Activated CD8-positive, alpha-beta memory T cell treated with anti-CD3 and anti-CD28 coated beads, Interleukin-2, amount 50 U/mL, for 48 hours (primary cell): ENCODE measurements at places on chromosomes 5 and 9.

GRCh38 chr9:77763566-77763965 lies 115.4 kb upstream of the GNA14 start:
- DNase-seq = no peak

DNA sequence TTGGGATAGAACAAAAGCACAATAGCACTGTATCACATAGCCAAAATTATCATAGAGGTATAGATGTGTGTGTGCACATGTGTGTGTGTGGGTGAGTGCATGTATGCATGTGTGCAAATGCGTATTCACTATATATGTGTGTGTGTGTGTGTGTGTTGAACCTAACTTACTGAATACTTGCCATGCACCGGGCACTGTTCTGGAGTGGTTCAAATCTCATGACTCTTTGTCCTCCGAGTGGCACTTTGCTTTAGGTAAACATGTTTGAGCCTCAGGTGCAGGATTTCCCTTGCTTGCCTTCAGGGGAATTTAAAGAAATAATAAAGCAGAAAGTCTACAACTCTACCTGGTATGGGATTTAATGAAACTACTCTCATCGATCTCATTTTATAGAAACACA lies 183.5 kb upstream of the GDNF start:
- DNase-seq = no peak

GRCh38 chr9:23938908-23939307 lies 112.9 kb upstream of the ELAVL2 start:
- no peak for DNase-seq

DNA sequence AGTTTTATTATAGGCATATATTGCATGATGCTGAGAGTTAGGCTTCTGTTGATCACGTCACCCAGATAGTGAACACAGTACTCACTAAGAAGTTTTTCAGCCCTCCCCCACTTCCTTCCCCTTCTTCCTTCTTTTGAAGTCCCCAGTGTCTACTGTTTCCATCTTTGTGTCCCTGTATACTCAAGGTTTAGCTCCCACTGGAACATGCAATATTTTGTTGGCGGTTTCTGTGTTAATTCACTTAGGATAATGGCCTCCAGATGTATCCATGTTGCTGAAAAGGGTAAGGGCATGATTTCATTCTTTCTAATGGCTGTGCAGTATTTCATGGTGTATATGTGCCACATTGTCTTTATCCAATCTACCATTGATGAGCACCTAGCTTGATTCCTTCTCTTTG lies 764.3 kb downstream of the MTRR start:
- no peak for DNase-seq

GRCh38 chr5:95866435-95867040 lies 44.0 kb upstream of the GLRX start:
- no peak for DNase-seq

DNA sequence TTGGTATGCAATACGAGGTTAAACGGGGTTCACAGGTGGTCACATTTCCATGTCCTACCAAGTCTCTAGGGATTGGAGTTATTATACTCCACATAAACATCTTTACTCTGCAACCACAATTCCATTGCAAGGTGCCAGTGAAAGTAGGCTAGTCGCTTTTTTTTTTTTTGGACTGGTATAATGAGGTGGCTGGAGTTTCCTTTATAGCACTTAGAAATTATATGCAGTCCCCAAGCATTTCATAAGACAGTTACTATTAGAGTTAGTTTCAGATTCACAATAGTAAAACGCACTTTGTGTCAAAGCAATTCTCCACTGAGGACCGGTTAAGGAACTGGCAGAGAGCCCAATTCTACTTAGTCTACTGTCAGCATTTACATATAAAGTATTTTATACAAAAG lies 1.4 kb downstream of the MEF2C start:
- no peak for DNase-seq

- DNase-seq = no peak
Observed at GRCh38 chr5:74576941-74577456, 63.5 kb downstream of the ENC1 start.

- no peak for DNase-seq
Observed at GRCh38 chr5:94499806-94500205, 118.6 kb downstream of the KIAA0825 start.

DNA sequence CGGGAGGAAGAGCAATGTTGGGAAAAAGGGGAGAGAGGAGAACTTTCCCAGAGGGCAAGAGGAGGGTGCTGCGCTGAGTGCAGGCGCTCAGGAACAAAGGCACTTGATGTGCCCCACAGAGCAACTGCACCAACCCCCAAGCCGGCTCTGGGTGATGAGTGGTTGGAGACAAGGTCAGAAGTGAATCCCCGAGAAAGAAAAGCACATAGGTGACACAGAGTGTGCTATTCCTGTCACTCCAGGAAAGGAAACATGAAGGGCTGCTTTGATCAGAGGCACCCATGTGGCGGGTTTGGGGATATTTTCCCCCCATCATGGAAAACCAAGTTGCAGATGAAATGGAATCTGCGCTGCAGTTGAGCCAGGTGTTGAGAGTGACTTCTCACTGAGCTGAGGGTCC lies 20.7 kb upstream of the SLC25A48 start:
- no peak for DNase-seq

DNA sequence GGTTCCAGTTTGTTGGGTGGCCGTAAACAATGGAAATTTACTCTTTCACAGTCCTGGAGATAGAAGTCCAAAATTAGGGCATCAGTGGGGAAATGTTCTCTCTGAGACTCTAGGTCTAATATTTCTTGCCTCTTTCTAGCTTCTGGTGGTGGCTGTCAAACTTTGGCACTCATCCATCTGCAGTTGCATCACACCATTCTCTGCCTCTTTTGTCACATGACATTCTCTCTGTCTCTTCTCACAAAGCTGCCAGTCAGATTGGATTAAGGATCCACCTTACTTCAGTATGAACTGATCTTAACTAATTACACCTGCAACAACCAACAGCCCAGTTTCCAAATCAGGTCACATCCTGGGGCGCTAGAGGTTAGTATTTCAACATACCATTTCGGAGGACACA lies 222.9 kb upstream of the FTMT start:
- DNase-seq = no peak

DNA sequence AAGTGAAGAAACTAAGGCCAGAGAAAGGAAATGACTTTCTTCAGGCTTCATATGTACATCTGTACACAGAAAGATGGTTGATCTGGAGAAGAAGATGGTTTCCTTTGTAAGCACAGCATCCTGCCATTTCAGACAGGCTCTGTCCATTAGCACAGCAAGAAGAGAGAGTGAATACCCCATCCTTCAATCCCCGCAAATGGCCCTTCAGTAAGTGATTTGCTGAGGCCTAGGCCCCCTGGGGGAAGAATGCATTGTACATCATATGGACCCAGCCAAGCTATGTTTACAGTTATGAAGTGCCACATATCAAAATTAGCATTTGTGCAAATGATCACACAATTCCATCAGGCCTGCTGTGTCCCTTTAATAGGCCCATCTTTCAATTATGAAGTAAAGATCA lies 657.4 kb downstream of the BRINP1 start:
- DNase-seq = no peak

DNA sequence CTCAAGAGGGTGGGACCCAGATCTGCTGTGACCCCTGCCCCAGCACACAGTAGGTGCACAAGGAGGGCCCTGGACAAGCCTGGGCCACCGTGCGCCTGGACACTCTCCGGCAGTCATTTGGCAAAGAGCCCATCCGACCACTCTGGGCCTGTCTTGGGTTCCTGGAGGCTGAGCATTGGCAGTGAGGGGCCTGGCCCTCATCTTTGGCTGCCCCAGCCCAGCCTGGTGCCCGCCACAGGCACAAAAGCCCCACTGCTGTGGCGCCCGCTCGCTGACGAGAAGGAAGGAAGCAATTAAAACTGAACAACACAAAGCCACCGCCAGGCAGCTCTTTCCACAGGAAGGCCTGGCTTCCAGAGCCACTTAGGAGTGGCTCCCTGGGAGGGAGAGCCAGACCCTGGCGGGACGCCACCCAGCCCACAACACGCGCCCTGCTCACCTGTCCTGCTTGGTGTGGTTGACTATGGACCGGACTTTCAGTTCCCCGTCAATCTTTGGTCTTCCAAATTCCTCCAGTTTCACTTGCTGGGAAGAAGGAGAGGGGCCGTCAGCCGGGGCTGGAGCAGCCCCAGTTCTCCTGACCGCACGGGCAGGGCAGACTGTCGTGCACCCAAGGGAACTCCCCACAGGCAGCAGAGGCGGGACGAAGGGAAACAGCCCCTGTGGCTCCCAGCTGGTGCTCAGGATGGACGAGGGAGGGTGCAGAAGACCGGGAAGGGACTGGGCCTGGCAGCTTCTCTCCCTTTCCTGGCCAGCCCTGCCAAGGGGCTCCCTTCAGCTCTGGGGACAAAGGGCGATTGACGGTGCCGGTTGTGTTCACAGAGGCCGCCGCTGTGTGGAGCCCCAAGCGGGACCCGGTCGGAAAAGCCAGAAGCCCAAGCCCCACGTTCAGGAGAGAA lies 50.9 kb upstream of the SARDH start:
- no peak for DNase-seq

- DNase-seq = no peak
Observed at GRCh38 chr9:73577848-73578247, 426.2 kb downstream of the ANXA1 start.

GRCh38 chr9:96115836-96116235 lies 186.1 kb downstream of the HSD17B3 start:
- no peak for DNase-seq

GRCh38 chr9:92492781-92493401 lies 10.6 kb upstream of the ASPN start:
- DNase-seq = no peak

DNA sequence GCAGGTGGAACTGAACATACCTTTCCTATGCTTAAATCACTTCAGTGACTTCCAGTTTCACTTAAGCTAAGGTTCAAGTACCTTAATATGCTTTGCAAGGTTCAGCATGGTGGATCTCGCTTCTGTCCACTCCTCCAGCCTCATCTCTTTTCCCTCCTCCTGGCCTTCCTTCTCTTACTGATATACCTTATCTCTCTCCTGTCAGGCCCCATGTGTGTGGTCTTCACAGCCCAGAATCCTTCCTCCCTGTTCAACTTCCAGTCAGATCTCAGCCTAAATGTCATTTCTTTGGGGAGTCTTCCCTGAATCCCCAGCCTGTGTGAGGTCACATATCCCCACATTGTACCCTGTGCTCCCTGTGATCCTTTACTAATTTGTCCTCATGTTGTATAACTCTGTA lies 87.7 kb downstream of the ANGPTL2 start:
- no peak for DNase-seq

DNA sequence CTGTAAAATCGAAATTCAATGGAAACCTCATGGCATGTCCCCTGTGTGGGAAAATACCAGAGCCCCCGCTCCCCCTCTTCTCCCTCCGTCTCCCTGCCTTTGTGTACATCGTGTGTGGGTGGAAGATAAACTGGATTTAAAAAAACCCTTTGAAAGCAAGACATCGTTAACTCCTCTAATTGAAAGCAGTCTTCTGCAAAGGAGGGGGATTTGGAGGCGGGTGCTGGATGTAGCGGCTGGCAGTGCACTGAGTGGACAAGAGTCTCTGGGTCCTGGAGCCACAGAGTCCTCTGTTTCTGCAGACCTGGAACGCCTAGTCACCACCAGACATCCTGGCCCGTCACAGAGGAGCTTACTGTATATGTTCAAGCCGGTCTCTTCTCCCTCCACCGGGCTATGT lies 169.4 kb downstream of the PAPPA start:
- DNase-seq = no peak

GRCh38 chr9:88747768-88748167 lies 212.8 kb downstream of the NXNL2 start:
- no peak for DNase-seq

GRCh38 chr9:94821098-94821887 lies 94.8 kb downstream of the AOPEP start:
- DNase-seq = no peak

- DNase-seq = no peak
Observed at GRCh38 chr9:127351182-127352166, 45.5 kb upstream of the SLC2A8 start.

GRCh38 chr9:97759581-97760288 lies 62.6 kb upstream of the XPA start:
- no peak for DNase-seq

DNA sequence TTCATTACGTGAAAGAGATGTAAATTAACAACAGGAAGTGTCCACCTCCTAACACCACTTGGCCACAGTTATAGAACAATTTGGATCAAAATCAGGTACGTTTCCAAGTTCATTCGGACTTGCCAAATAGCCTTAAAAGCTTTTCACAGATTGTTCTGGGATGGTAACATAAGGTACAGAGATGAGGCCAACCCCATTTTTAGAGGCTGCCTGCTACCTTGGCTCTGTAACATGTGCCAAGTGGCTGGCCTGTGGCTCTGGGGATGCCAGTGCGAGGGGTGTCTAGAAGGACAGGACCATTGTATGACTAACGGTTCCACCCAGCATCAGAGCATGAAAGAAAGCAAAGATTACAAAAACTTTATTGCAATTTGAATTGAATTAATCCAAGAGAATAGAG lies 91.0 kb downstream of the LHFPL2 start:
- no peak for DNase-seq

GRCh38 chr5:19986031-19986619 lies 1.9 kb downstream of the CDH18 start:
- DNase-seq = no peak

DNA sequence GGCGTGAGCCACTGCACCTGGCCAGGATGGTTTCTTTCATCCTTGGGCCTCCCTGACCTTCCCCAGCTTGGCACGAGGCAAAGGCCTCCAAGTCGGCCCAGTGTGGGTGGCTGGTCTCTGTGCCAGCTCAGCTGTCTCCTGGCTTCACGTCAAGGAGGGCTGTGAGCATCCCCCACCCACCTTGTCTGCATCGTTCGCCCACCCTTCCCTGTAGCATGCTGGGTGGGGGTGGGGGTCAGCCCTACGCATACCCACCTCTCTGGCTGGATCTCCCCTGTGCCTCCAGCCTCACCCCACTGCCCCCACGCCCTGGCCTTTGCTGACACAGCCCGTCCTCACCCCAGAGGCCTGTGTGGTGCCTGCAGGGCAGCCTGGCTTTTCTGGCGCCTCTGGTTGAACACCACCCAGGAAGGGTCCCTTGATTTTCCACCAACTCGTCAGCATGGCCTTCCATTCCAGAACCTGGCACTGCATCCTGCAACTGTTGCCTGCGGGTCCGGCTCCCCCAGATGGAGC lies 8.8 kb upstream of the WDR5 start:
- no peak for DNase-seq

DNA sequence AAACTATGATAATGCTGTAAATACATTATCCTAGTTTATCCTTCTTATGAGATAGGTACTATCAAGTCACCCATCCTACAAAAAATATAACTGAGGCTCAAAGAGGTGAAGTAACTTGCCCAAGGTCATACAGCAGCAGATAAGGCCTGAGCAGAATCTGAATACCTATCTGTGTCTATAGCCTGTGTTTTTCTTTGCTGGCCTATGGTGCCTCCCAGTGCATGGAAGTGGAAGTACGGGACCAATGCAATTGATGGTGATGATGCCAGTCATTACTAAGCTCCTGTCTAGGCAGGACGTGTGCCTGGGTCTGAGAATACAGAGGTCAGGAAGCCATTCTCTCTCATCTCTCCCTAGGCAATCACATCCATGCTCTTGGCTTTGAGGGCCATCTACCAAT lies 67.8 kb downstream of the FAT2 start:
- peak; percentile 61 for DNase-seq

- DNase-seq = no peak
Observed at GRCh38 chr5:62576570-62577170, 1.9 kb upstream of the LRRC70 start.

GRCh38 chr9:133959171-133959570 lies 33.0 kb downstream of the VAV2 start:
- DNase-seq = no peak

- peak; percentile 22 for DNase-seq
Observed at GRCh38 chr9:126150411-126151030, 176.1 kb upstream of the MVB12B start.
